ENCODE measurements at places on chromosomes 3 and 15.

GRCh38 chr3:79930196-79930595 lies 162.4 kb upstream of the ROBO1 start:
- H3K36me3 ChIP-seq = no peaks in the 10 kb centered on the region
- H3K27ac ChIP-seq = no peak overlapping the region
- H3K27me3 ChIP-seq = no peaks in the 10 kb centered on the region
- no peak overlapping the region for H3K4me3 ChIP-seq
- no peak for DNase-seq

- peaks cover 82% of the 10 kb centered on the region for H3K36me3 ChIP-seq
- no peaks in the 10 kb centered on the region for H3K4me1 ChIP-seq
- H3K27ac ChIP-seq = no peak overlapping the region
Measured at GRCh38 chr3:130677343-130677742, 69.3 kb downstream of the PIK3R4 start.

DNA sequence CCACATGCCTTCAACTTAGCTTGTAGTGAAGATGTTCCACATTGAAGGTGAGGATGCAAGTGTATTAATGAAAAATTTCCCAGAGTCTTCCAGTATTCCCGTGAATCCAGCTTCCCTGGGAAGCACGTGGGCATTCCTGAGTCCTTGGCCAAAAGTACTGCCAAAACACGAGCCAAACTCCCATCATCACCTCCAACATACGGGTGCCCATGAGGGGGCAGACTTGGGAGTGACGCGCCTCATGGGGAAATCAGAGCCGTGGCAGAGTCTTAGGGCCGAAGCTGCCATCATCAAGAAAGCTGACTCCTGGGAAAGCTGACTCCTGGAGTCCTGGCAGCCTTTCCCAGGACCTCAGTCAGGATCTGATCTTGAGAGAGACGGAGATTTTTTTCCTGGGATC lies 20.1 kb upstream of the TM2D3 start:
- H3K27ac ChIP-seq = peak overlapping the region; percentile 18
- peaks cover 3% of the 10 kb centered on the region for H3K4me1 ChIP-seq
- no peaks in the 10 kb centered on the region for H3K27me3 ChIP-seq
- H3K4me3 ChIP-seq = no peak overlapping the region

- H3K4me1 ChIP-seq = no peaks in the 10 kb centered on the region
- H3K4me3 ChIP-seq = no peak overlapping the region
- no peak overlapping the region for H3K27ac ChIP-seq
Measured at GRCh38 chr3:178246004-178246403, 290.2 kb upstream of the KCNMB2 start.

- no peak overlapping the region for H3K4me3 ChIP-seq
- no peak for DNase-seq
- H3K27ac ChIP-seq = no peak overlapping the region
- peaks cover 12% of the 10 kb centered on the region for H3K4me1 ChIP-seq
Measured at GRCh38 chr15:63288342-63288741, 10.9 kb downstream of the APH1B start.

- no peaks in the 10 kb centered on the region for H3K4me1 ChIP-seq
- no peaks in the 10 kb centered on the region for H3K36me3 ChIP-seq
- H3K27ac ChIP-seq = no peak overlapping the region
- no peak for DNase-seq
Measured at GRCh38 chr3:195075199-195075940, 195.6 kb downstream of the XXYLT1 start.

Measured in activated T-cell treated with anti-CD3 and anti-CD28 coated beads, Interleukin-2, amount 50 U/mL, for 24 hours (primary cell).